ENCODE measurements at places on chromosomes 12 and 14.

DNA sequence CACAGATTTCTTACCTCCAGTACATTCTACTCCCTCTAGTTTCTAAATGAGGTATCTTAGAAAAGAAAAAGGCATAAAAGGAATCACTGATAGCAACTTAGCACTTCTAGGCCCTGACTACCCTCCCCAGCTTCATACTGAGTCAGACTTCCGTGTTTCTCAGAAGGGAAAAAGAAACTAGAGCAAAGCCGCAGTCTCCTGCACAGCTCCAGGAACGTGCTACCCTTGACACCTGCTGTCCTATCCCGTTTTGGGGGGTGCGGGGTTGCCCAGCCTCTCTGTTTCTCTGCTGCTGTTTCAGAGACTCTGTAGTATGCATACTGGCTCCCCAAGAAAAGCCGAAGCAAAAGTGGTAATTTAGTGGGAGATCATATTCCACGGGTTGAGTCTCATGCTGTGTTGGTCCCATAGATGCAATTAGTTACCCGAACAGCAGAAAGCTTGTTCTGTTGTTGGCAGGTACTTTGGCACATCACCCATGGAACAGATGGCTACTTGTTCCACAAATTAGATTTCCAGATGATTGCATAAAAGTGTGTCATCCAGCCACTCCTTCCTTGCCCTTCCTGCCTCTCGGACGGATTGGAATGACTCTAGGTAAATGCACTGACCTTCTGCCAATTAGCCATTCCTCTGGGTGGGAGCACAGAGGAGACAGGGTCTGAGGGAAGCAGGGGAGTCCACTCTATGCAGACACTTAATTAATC, 438.1 kb downstream of the FUT8 start:
- DNase-seq: no peak

DNA sequence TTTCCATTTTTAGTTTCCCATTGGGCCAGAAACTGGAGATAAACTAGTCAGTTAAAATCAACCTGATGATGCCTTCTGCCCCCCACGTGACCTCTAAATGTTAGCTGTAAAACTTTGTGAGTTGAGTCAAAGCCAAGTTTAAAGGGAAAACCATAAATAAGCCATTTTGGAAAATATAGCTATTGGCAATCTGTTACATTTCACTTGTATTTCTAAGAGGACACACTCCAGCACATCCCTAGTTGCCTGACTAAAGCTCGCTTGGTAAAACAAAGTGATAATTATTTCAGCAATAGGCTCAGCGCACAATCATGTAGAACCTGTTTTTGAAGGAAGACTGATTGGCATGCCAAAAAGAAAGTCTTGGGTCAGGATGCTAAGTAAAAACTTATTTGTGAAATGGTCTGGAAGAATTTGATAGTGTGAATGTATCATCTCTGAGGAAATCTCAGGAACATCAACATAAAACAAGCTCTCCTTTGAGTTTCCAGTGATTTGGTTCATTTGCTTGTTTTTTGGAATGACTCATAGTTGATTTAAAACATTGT, 49.2 kb upstream of the AEBP2 start:
- no peak for DNase-seq

- DNase-seq: no peak
Observed at GRCh38 chr12:131085125-131085815, 131.6 kb downstream of the ADGRD1 start.

DNA sequence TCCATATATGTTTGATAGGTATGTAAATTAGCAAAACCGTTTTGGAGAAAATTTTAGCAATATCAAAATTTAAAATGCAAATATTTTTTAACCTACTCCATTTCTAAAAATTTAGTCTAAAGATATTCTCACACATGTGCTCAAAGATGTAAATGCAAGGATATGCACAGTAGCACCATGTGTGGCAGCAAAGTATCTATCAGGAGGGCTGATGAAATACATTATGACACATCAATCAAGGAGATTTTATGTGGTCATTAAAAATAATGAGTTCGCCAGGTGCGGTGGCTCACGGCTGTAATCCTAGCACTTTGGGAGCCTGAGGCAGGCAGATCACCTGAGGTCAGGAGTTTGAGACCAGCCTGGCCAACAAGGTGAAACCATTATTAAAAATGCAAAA, 8.0 kb upstream of the C1R start:
- DNase-seq: no peak

DNA sequence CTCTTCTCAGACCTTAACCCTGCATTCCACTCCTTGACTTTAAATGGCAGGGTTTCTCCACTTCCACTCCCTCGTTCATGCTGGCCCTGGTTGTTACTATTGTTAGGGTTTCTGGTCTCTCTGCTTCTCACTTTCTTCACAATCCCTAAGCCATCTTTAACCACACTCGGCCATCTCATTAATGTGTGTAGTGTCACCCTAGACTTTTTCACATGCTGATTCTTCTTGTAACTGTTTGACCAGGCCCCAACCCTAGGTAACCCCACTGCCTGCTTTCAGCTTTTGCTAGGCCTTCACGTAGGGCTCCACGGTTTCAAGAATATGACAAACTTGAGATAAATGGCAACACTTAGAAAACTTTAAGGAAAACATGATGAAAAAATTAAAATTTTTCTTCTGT, 195.1 kb downstream of the IPO8 start:
- DNase-seq: no peak

- DNase-seq: no peak
Observed at GRCh38 chr12:132094269-132094891, 49.7 kb downstream of the DDX51 start.

DNA sequence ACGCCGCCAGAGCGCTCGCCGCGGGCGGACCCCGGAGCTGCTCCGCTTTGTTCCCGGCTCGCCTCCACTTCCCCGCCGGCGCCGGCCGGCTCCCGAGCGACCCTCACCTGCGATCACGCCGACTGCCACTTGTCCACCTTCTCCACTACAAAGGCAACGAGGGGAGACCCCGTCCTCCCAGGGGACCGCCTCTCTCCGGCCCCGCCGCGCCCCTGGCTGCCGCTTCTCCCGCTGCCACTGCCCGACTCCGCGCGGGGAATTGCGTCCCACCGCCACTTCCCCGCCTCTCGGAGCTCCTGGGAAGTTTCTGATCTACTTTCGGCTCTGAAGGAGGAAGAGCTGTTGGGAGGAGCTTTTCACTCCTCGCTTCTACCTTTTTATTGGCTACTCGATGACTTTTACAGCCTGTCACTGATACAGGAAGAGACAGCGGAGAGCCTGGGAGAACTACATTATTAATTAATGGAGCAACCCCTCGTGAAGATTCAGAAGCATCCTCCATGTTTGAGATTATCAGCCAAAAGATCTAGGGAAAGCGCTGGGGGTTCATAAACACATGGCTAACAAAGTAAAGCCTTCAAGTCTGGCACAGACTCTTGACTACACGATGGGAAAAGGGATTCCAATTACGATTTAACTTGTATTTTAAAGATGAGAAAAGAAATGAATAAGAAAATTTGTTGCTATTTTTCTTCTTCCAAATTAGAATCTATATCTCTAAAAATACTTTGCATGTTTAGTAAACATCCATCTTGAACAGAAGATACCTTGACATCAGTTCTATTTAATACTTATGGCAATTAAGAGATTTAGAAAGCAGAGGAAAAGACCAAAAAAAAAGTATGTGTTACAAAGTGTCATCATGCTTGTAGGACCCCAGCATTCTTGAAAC, at the start of gene BAZ1A:
Gene BAZ1A (minus strand): TSS at position 330 of the 892 bp plus-strand sequence. CDS start 756 bp downstream, outside the sequence.
- DNase-seq: peak; percentile 81

GRCh38 chr14:23352506-23353432, at the start of gene SLC22A17:
SLC22A17 (minus strand) TSS chr14:23352887.
- DNase-seq: no peak

DNA sequence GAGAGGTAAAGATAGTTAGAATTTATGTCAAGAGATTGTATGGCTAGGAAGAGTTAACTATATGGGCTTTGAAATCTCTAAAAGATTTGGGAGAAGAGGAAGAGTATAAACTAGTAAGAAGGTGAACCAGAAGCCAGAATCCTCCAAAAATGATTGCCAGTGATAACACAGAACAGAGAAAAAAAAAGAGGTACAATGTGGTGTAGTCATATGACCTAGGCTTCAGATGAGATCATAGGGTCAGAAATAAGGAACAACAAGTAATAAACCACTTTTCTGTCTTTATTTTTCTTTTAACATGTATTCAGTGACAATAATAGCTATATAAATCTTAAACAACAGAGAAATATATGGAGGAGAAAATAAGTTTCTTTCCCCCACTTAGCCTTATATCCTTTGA, 2.0 kb upstream of the NECAP1 start:
- peak; percentile 11 for DNase-seq

DNA sequence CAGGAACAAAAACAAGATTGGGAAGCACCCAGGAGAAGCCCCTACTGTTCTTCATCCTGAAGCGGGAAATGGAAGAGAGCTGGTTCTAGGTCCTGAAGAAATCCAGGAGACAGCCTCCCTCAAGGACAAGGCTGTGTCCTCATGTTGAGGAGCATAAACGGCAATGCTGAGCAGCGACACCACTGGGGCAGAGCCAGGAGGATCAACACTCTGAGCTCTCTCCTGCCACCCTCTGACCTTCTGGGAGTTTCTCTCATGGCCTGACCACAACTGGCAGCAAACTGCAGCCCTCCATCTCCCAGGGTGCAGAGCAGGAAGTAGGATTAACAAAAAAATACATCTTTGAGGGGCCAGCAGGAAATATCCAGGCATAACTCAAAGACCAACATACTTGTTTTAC, 1292.2 kb upstream of the TMEM132C start:
- no peak for DNase-seq

- DNase-seq: no peak
Observed at GRCh38 chr12:68117661-68118060, 41.9 kb downstream of the IFNG start.

All from erythroblast (primary cell).